ENCODE measurements at places on chromosomes 1 and 21. TPM values are rescaled to one million over a fixed set of nuclear protein-coding genes. Genes with fewer than 3 reads are reported as not detected.

GRCh38 chr1:228341450-228341813 lies 65.2 kb downstream of the TRIM11 start:
- peak; percentile 1 for DNase-seq

- peak; percentile 14 for DNase-seq
Observed at GRCh38 chr1:232226197-232226712, 403.7 kb downstream of the SIPA1L2 start.

GRCh38 chr1:224851848-224852261 lies 77.6 kb upstream of the DNAH14 start:
- no peak for DNase-seq

- no peak for DNase-seq
Observed at GRCh38 chr1:15866721-15867201, 19.3 kb downstream of the SPEN start.

- DNase-seq: peak; percentile 46
Observed at GRCh38 chr1:7172804-7173203, 387.6 kb downstream of the CAMTA1 start.

GRCh38 chr1:151831605-151832004 lies at the start of gene RORC:
RORC (minus strand) TSS chr1:151831802; CDS start chr1:151831764, 38 bp downstream.
- peak; percentile 93 for DNase-seq

DNA sequence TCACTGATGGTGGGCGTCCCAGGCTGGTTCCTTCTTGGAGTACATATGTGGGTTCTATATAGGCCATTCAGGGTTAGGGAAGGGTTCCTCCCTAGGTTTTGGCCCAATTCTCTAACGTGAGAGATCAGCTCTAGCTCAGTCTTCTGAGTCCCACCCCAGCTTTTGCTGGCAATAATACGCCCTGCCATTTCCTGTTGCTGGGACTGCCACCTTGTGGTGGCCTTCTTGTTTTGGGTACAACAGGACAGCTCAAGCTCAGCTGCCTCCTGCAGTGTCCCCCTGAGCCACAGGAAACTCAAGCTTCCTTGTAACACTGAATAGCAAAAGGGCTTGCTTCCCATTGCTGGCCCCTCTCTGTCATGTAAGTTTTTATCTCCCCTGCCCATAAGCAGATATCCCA lies 77.8 kb downstream of the BACH1 start:
- peak; percentile 54 for DNase-seq

- no peak for DNase-seq
Observed at GRCh38 chr1:93620172-93620840, 61.3 kb downstream of the BCAR3 start.

GRCh38 chr1:39990428-39990827 lies 35.5 kb downstream of the MFSD2A start:
- DNase-seq: no peak

ERICH3 gene
- total RNA-seq: 0.11 TPM

PSRC1 gene
- total RNA-seq: 4.0 TPM

TRIM63 gene
- not detected for total RNA-seq

SCAMP3 gene
- 60.6 TPM for total RNA-seq

LIPI gene
- 1.9 TPM for total RNA-seq

LCK gene
- 2.2 TPM for total RNA-seq

Measured in thyroid gland (tissue), 4 donors.